ENCODE measurements at places on chromosomes 2 and 18.

DNA sequence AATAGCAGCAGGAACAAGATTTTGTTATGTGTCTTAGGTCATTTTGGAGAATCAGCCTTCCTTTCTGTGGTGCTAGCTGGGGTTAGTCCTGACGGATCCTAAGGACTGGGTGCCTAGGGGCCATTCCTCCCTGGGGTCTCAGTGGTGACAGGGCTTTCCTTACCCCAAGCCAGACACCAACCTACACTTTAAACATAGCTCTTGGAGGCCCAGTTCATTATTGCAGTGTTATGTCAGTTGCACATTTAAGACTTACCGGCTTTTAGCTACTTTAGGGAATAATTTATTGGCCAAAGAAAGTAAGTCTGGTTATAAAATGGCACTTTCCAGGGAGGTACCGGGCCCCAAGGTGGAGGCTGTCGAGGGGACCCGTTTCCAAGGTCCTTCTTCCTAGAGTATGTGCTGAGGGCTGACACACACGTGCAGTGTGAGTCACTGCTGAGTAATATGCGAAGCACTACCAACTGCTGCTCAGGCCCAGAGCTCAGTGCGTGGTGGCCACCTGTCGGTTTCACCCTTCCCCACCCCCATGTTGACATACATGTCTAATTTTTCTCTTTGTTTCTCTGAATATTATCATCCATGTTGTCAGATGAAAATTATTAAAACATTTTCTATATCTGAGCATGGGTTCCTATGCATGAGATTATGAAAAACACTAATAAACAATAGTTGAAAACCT is 37.0 kb upstream of the GRHL1 start:
- no peak for DNase-seq

DNA sequence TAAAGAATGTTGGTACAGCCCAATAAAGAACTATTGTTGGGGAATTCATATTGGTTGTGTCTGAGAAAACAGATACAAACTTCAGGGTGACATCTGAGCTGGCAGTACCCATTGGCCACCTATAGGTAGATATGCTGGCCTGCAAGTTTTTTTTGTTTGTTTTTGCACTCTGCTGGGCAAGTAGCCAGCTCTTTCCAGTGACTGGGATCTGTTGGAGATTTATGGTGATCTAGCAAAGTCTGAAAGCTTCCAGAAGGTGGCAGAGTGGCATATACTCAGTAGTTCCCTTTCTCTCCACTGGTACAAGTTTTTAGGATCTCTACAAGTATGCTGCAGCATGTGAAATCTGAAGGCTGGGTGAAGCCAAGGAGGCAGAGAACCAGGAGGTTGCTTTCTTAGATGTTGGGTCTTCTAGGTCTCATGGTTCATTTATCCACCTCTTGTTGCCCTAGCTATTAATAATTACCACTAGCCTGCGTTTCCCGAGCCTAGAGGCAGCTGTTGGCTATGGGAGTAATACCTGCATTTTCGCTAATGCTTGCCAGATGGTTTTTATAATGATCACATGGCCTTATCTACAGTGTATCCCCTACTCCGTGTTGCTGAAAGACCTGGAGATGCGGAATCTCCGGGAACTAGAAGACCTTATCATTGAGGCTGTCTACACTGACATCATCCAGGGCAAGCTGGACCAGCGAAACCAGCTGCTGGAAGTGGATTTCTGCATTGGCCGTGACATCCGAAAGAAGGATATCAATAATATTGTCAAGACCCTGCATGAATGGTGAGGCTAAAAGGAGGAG is 9.5 kb downstream of the COPS7B start:
- no peak for DNase-seq

GRCh38 chr2:207930747-207931146 is 94.6 kb downstream of the PLEKHM3 start:
- no peak for DNase-seq

- DNase-seq = peak; percentile 28
These were observed 1.4 kb downstream of the PSD4 start for GRCh38 chr2:113175042-113175628.

GRCh38 chr2:101986376-101986775 is 5.4 kb upstream of the IL1R2 start:
- DNase-seq = no peak
